ENCODE measurements at places on chromosomes 1 and 21. TPM values are rescaled to one million over a fixed set of nuclear protein-coding genes. Genes with fewer than 3 reads are reported as not detected.

GRCh38 chr1:232259333-232259732, 370.6 kb downstream of the SIPA1L2 start:
- DNase-seq = no peak
- no peak overlapping the region for H3K4me3 ChIP-seq
- no peaks in the 10 kb centered on the region for H3K4me1 ChIP-seq
- H3K27me3 ChIP-seq = peaks cover 5% of the 10 kb centered on the region

DNA sequence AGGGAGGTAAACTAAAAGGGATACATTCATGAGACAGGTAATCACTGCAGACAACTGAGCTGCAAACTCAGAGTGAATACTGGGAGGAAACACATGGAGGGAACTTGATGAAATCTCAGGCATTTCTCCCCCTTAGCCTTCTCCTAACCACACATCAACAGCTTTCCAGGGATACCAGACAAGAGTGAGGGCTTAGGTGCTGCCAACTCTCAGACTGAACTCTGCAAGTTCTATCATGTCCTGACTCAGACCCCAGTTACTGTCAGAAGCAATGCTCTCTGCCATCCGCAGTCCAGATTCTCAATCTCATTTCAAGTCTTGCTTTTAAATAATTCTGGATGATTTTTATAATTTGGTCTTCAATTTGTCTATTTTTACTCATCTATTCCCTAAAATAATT, 267.3 kb downstream of the LTN1 start:
- no peaks in the 10 kb centered on the region for H3K27me3 ChIP-seq
- no peaks in the 10 kb centered on the region for H3K36me3 ChIP-seq
- no peak overlapping the region for H3K27ac ChIP-seq
- H3K4me3 ChIP-seq = no peak overlapping the region

- DNase-seq = no peak
- H3K27ac ChIP-seq = no peak overlapping the region
- no peaks in the 10 kb centered on the region for H3K27me3 ChIP-seq
- H3K4me1 ChIP-seq = peaks cover 6% of the 10 kb centered on the region
- no peak overlapping the region for H3K4me3 ChIP-seq
Observed at GRCh38 chr21:44509539-44509938, 30.5 kb downstream of the KRTAP10-1 start.

GRCh38 chr21:43884012-43884860, 19.2 kb downstream of the AGPAT3 start:
- H3K27me3 ChIP-seq = no peaks in the 10 kb centered on the region
- peak overlapping the region; percentile 26 for H3K27ac ChIP-seq
- H3K4me1 ChIP-seq = peaks cover 57% of the 10 kb centered on the region
- H3K36me3 ChIP-seq = peaks cover 30% of the 10 kb centered on the region
- H3K4me3 ChIP-seq = no peak overlapping the region
- peak; percentile 39 for DNase-seq

- peaks cover 36% of the 10 kb centered on the region for H3K4me1 ChIP-seq
- H3K36me3 ChIP-seq = peaks cover 19% of the 10 kb centered on the region
Observed at GRCh38 chr1:224118688-224119087, 4.8 kb downstream of the FBXO28 start.

GRCh38 chr1:70486676-70487458, 75.8 kb downstream of the CTH start:
- H3K4me3 ChIP-seq = no peak overlapping the region
- H3K27ac ChIP-seq = no peak overlapping the region
- H3K4me1 ChIP-seq = peaks cover 2% of the 10 kb centered on the region
- no peaks in the 10 kb centered on the region for H3K36me3 ChIP-seq

GRCh38 chr1:156308078-156308477, 9.0 kb upstream of the VHLL start:
- no peak overlapping the region for H3K27ac ChIP-seq
- no peaks in the 10 kb centered on the region for H3K27me3 ChIP-seq
- no peak for DNase-seq

DNA sequence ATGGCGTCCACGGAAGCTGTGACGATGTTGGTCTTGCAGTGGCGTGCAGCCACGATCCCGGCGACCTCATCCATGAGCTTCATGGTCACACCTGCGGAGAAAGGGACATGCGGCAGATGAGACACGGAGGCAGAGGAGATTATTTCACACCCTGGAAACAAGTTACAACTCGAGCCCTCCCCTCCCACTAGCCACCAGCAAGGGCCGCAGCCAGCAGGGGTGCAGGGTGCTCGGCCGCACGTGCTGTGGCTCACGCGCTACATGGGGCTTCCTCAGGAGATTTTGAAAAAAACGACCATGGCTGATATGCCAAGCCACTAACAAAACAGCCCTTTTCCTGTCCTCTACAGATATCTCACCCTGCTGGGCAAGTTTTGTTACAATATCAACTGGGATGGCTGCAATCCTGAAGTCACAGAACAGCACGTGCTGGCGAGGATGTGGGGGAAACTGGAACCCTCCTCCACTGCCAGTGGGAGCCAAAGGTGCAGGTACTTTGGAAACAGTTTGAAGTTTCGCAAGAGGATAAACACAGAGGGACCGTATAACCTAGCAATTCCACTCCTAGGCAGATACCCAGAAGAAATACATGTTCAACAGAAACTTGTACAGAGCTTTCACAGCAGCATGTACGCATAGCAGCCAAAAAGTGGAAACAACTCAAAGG, 34.1 kb upstream of the GPR153 start:
- H3K36me3 ChIP-seq = peaks cover 13% of the 10 kb centered on the region
- H3K4me3 ChIP-seq = no peak overlapping the region
- peaks cover 6% of the 10 kb centered on the region for H3K4me1 ChIP-seq
- no peaks in the 10 kb centered on the region for H3K27me3 ChIP-seq

GRCh38 chr1:174953285-174954072, 46.3 kb upstream of the CACYBP start:
- H3K27me3 ChIP-seq = no peaks in the 10 kb centered on the region
- DNase-seq = no peak
- peaks cover 12% of the 10 kb centered on the region for H3K36me3 ChIP-seq
- H3K27ac ChIP-seq = no peak overlapping the region

- no peak overlapping the region for H3K27ac ChIP-seq
- DNase-seq = no peak
- no peak overlapping the region for H3K4me3 ChIP-seq
- H3K4me1 ChIP-seq = no peaks in the 10 kb centered on the region
Observed at GRCh38 chr1:67646145-67647035, 38.6 kb upstream of the GADD45A start.

GRCh38 chr1:159890390-159890789, 9.6 kb downstream of the CFAP45 start:
- no peak overlapping the region for H3K27ac ChIP-seq
- peaks cover 19% of the 10 kb centered on the region for H3K4me1 ChIP-seq
- no peak overlapping the region for H3K4me3 ChIP-seq
- H3K36me3 ChIP-seq = no peaks in the 10 kb centered on the region
- peaks cover 7% of the 10 kb centered on the region for H3K27me3 ChIP-seq
- no peak for DNase-seq

DNA sequence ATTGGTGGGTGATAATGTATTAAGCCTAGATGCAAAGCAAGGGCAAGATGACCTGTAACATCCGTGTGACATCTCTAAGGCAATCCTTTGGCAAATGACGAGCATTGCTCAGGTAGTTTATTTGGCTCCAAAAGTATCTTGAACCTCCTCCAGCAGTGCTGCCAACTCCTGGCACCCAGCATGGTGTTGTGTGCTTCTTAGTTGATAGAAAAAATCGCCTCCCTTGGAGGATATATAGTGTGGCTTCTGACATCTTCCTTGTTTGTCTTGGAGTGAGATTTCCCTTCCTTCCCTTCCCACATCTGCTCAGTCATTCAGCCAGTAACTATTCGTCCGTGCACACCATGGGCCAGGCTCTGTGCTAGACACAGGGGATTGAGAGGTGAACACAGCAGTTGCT, 121.8 kb downstream of the TOMM20 start:
- no peak overlapping the region for H3K4me3 ChIP-seq
- peaks cover 11% of the 10 kb centered on the region for H3K27me3 ChIP-seq
- peaks cover 35% of the 10 kb centered on the region for H3K36me3 ChIP-seq
- H3K4me1 ChIP-seq = peaks cover 54% of the 10 kb centered on the region
- peak overlapping the region; percentile 23 for H3K27ac ChIP-seq

DNA sequence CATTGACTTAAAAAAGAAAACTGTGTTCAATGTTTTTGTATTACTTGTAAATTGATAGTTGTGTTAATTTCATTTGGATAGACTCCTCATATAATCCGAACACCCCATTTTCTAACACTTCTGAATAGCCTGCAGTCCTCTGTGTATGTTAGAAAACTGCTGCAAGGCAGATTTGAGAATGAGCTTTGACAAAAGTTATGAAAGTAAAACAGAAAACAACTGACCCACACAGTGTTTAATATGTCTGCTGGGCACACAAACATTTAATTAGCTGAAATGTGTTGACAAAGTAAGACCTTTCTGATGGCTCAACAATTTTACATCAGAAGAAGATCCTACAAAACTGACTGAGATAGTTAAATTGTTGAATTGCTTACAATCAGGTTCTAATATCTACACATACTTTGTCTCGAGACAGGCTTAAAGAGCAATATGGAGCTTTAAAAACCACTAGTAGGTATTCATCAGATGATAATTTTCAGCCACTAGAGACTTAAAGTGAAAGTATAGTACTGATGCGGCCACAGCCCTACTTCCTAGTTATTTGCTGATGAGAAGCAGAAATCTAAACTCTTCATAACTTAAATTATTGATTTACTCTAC, 40.0 kb upstream of the PRMT6 start:
- no peaks in the 10 kb centered on the region for H3K4me1 ChIP-seq
- no peak overlapping the region for H3K27ac ChIP-seq
- H3K4me3 ChIP-seq = no peak overlapping the region
- no peaks in the 10 kb centered on the region for H3K27me3 ChIP-seq
- no peak for DNase-seq
- H3K36me3 ChIP-seq = no peaks in the 10 kb centered on the region

DNA sequence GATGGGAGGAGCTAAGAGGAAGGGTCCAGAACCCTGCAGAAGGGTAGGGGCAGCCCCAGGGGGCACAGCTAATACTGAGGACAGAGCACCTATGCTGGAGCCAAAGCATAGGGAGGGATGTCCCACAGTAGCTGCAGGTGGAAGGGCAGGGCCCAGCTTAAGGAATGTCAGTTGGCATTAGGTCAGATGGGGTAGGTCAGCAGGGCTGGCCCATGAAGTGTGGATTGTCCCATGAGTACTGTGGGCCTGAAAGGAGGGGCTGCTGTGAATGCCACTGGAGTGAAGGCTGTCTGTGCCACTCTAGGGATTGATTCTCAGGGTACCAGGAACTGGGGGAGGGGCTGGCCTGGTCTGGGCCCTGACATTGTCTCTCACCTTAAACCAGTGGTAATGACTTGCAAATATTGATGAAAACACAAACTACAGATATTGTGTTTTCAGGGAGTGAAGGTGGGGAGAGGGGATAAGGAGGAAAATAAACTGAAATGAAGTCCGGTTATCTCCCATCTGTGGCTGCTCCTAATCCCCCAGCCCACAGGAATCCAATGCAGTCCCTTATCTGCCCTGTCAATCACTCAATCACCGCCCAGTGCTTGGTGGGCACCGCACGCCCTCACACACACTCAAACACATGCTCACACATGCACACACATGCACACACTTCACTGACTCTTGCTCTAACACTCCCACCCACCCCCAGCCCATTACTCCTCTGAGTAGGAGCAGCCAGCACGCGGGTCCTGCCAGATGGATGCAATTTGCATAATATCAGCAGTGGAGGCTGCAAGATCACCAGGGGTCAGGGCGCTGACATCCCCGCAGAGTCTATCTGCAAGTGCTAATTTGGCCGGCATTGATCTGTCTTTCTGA, 27.8 kb downstream of the DMAP1 start:
- H3K36me3 ChIP-seq = no peaks in the 10 kb centered on the region
- H3K27me3 ChIP-seq = no peaks in the 10 kb centered on the region
- no peak overlapping the region for H3K27ac ChIP-seq
- peaks cover 3% of the 10 kb centered on the region for H3K4me1 ChIP-seq
- DNase-seq = no peak
- H3K4me3 ChIP-seq = no peak overlapping the region

DNA sequence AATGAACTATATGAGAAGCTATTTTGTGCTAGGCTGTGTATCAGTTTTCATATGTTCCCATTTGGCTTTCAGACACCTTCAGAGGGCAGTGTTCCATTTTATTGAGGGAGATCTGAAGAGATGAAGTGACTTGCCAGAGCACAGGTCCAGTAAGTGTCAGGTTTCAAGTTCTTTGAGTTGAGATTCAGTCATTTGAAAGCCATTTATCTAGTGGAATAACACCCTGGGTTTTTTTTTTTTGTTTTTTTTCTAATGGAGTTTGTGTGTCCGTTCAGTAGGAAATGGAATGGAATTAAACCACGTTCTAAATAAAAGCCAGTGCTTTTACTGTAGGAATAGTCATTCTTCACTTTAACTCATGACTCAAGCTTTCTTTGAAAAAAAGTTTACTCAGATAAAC, 652.9 kb upstream of the USP24 start:
- no peaks in the 10 kb centered on the region for H3K4me1 ChIP-seq
- no peak overlapping the region for H3K4me3 ChIP-seq
- no peak overlapping the region for H3K27ac ChIP-seq
- no peak for DNase-seq
- no peaks in the 10 kb centered on the region for H3K27me3 ChIP-seq

GRCh38 chr1:215911406-215911968, 344.4 kb downstream of the KCTD3 start:
- no peak overlapping the region for H3K27ac ChIP-seq
- DNase-seq = no peak
- H3K4me1 ChIP-seq = no peaks in the 10 kb centered on the region

DNA sequence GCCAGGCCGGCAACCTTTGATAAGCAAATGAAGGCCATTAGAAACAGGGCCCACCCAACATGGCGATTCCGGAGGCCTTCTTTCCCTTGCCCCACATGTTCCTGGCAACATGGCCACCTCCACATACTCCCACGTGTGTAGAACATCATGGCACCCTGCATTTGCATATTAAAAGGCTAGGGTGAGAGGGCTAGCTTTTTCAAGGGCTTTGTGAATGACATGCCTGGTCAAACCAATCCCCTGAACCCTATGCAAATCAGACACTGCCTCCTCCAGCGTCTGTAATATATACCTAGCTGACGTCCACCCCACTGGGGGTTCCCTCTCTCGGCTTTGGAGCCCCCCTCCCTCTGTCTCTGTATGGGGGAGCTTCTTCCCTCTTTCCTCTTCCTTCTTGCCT, 1.6 kb downstream of the ADCY10 start:
- peaks cover 7% of the 10 kb centered on the region for H3K27me3 ChIP-seq
- DNase-seq = no peak
- no peaks in the 10 kb centered on the region for H3K4me1 ChIP-seq
- no peak overlapping the region for H3K4me3 ChIP-seq
- peaks cover 12% of the 10 kb centered on the region for H3K36me3 ChIP-seq
- H3K27ac ChIP-seq = no peak overlapping the region

- H3K4me3 ChIP-seq = no peak overlapping the region
- no peak for DNase-seq
- peaks cover 6% of the 10 kb centered on the region for H3K27me3 ChIP-seq
Observed at GRCh38 chr1:30506291-30507015, 216.9 kb downstream of the MATN1 start.

- no peaks in the 10 kb centered on the region for H3K27me3 ChIP-seq
- no peak overlapping the region for H3K27ac ChIP-seq
- no peaks in the 10 kb centered on the region for H3K4me1 ChIP-seq
- H3K4me3 ChIP-seq = no peak overlapping the region
Observed at GRCh38 chr1:41507110-41507720, 22.7 kb upstream of the EDN2 start.

- no peaks in the 10 kb centered on the region for H3K4me1 ChIP-seq
- H3K27ac ChIP-seq = no peak overlapping the region
- no peaks in the 10 kb centered on the region for H3K36me3 ChIP-seq
- no peak for DNase-seq
- no peak overlapping the region for H3K4me3 ChIP-seq
- no peaks in the 10 kb centered on the region for H3K27me3 ChIP-seq
Observed at GRCh38 chr1:214823311-214824117, 220.5 kb downstream of the CENPF start.

GPR25 gene
- 0.25 TPM for total RNA-seq

SLFNL1 gene
- 0.33 TPM for total RNA-seq

SPATA17 gene
- total RNA-seq = not detected

FAF1 gene
- 75.1 TPM for total RNA-seq

FTCD gene
- 0.18 TPM for total RNA-seq

IL20 gene
- not detected for total RNA-seq

ZBTB8A gene
- total RNA-seq = 0.18 TPM

RIMKLA gene
- total RNA-seq = 2.9 TPM

RYR2 gene
- 0.08 TPM for total RNA-seq

GJA8 gene
- total RNA-seq = not detected

All from activated CD4-positive, alpha-beta memory T cell treated with anti-CD3 and anti-CD28 coated beads, Interleukin-2, amount 10 ng/mL, durations not matched to agents 7 days and 5 days (primary cell).